Activated B cell treated with CpG ODN at 0.5 μM for 24 hours (primary cell): ENCODE measurements at places on chromosomes 2 and 18. TPM values are rescaled to one million over a fixed set of nuclear protein-coding genes. Genes with fewer than 3 reads are reported as not detected.

- DNase-seq: no peak
Measured at GRCh38 chr2:77977471-77978063, 455.4 kb upstream of the LRRTM4 start.

DNA sequence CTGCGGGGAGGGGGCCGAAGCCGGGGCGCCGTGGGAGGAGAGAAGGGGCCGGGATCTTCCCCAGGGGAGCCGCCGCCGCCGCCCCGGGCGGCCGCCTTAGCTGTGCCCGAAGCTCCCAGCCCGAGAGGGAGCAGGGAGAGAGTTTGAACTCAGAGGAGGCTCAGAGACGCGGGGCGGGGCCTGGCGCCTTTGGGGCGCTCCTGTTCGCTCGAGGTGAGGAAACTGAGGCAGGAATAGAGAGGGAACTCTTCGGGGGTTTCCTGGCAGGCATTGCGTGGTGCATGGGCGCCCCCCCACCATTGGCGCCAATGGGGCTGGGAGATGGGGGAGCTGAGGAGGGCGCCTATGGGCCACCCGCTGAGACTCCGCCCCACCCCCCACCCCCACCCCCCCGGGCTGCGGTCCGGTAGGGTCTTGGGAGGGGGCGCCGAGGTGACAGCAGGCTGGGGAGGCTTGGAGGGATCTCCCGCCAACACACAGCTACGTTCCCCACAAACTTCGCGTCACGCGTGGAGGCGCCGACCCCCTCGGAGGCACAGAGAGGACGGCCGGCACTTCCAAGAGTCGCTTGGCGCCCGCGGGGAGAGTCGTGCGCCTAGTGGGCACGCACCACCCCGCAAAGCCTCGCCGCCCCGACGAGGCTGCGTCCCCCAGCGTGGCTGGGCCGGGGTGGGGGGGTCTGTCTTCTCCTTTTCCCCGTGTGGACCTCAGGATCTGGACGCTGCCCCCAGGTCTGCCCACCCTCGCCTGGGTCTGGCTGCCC lies 680 bp downstream of the CTDSP1 start:
- peak; percentile 52 for DNase-seq

- DNase-seq: peak; percentile 13
Measured at GRCh38 chr2:239275847-239276831, 124.7 kb downstream of the HDAC4 start.

The GLB1L gene
- total RNA-seq: 4.5 and 4.6 TPM in 2 replicates

DNA sequence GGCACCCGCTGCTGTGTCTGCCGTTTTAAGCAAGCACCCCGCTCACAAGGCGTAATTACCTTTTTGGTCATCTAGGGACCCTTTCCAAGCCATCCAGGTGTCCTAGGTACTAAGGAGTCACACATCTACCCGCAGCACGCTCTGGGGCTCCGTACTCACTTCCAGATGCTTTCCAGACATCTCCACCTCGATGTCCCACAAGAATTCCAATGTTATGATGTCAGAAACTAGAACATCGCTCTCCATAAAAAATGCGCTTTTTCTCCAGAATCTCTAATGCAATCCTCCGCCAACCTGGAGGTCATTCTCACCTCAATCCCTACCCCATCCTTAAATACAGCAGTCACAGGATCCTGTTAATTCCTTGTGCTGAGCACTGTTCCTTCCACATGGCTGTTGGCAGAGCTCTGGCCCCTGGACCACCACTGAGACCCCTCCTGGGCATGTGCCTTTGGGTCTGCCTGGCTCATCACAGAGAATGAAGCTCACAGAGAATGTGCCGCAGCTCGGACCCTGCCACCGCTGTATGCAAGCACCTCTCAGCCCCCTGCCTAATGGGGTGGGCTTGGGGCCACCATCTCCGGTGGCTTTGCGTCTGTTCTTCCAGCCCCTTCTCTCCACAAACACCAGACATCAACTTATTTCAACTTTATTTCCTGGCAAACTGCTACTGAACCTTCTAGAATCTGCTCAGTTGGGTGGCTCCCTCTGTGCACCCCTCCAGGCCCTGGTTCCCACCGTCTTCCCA lies 4.6 kb upstream of the PXDN start:
- DNase-seq: no peak

The SLC5A7 gene
- not detected in 2 replicates for total RNA-seq

The LYG2 gene
- not detected in 2 replicates for total RNA-seq

GRCh38 chr2:62736899-62737559 lies 31.5 kb downstream of the EHBP1 start:
- no peak for DNase-seq

DNA sequence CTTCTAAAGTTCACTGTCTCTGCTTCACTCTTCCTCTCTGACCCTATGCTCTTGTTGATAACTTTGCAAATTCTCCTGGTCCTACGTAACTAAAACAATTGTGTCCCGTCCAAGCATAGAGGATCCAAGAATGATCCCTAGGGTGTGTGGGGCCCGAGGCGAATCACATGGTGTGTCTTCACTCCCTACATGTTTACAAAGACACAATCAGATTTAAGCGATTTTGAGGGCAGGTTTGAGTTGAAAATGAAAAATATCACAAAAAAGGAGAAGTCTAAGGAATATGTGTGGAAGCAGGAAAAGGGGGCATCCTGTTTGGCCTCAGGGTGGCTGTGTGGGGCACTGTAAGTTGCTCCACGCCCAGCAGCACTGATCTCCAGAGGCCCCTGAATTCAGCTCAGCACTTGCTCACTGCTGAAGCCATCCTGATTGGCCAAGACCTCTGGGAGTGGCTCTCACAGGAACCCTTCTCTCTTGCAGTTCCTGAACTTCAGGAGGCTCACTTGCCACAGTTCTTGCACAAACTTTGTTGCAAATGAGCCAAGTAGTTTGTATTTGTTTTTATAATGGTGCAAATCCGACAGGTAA lies 363.6 kb downstream of the ZNF521 start:
- DNase-seq: no peak

DNA sequence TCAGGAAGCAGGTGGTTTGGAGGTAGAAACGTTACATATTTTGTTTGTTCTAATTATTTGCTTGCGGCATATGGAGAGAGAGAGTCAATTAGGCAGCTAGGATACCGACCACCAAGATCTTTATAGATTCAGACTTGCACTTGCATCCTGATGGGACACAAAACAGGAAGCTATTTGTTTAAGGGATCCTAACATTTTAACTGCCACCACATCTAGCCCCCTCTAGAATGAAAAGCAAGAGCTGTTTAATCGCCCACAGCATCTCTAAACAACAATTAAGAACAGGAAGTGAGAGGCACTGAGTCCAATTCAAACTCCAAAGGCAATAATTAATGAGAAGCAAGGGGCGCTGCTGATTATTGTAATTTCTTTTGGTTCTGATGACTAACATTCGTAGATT lies 182.0 kb upstream of the LINC00305 start:
- no peak for DNase-seq

DNA sequence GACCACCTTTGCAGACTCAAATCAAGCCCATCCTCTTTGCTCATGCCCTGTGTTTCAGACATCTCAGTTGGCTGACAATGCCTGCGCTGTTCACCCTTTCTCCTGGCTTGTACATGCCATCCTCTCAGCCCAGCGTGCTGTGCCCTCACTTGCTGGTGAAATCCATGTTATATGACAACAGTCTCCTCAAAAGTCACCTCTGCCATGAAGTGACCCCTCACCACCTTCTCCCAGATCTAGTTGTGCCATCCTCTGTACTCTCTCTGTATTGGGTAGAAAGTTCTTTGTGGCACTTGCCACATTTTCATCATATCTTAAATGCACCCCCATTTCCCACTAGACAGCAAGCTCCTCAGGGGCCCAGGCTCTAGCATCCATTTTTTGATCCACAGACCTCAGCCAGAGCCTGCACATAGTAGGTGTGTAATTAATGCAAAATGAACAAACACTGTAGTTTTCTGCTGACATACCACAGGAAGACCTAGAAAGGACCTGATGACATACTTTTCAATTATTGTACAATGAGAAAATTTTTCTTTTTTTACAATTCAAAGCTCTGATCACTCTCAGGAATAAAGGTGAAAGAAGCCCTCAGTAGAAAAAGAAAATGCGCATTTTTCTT lies 22.8 kb downstream of the ZEB2 start:
- no peak for DNase-seq

DNA sequence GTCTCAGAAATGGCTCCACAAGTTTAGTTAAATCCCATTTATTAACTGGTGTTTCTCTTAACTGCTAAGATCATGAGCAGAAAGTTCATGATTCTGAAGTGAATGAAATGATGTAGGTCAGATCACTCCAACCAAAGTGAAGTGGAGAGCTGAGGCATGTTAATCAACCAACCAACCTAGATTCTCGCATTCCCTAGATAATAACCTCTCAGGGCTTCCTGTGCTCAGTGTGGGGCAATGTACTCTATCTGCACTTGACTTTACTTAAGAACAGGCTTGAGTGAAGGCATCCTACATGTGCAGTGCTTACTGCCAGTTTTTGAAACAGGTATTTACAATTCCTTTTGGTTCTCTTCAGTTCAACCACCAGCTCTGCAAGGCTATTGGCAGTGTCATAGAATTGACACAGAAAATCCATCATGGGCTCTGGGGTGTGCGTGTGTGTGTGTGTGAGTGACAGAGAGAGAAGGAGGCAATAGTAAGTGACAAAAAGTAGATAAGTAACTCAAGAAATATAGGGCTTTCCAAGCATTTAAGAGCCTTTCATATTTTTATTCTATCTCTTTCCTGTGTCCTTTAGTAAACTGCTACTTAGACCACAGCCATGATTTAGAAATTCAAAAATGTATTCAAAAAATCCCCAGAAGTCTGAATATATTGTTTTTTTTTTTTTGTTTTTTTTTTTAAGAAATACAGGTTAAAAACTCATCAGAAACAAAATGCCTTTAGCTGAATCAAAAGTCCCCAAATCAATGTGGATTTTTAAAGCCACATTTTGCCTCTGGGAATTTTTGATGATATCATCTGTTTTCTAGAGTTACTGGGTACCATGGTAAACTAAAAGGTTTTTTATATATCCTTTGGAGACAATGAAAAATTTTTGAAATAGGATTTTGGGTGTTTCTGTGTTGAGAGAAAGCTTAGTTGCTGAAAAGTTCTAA lies 28.6 kb downstream of the DOCK10 start:
- DNase-seq: no peak

The SKOR2 gene
- not detected in 2 replicates for total RNA-seq

- DNase-seq: no peak
Measured at GRCh38 chr2:66602341-66602740, 167.4 kb downstream of the MEIS1 start.
